ENCODE measurements at places on chromosomes 4 and X.

DNA sequence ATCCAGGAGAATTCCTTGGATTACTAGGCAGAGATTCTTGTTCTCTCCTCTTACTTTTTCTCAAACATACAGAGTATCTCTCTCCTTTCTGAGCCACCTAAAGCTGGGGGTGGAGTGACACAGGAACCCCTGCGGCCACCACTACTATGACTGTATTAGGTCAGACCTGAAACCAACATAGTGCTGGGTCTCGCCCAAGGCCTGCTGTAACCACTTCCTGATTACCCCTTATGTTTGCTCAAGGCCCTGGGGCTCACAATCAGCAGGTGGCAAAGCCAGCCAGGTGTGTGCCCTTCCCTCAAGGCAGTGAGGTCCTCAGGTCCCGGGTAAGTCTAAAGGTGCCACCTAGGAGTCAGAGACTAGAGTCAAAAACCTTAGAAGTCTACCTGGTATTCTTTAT, 166.4 kb downstream of the PARM1 start:
- DNase-seq: no peak

- DNase-seq: no peak
Observed at GRCh38 chrX:435536-436122, 48.9 kb upstream of the PPP2R3B start.

DNA sequence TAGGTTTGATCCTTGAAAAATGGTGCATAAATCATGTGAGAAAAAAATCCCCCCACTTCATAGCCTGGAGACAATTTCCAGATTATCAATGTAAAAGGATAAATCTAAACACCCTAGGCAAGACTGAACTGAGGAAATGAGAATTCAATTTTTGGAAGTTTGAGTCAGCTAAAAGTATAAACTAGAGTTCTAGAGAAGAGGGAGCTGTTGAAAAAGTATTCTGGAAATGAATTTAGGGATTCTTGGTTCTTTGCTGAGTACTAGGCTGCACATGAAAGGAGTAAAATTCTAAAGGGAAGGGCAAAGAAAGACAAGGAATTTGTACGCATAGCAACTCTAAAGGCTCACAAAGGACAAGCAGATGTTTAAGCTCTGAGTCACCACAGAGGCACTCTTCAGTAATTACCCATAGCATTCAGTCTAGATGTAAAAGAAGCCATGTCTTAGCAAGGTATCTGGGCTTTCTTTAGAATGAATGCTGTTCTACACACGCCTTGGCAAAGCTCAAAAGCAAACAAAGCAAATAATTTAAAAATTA, 896.5 kb downstream of the PDHA2 start:
- no peak for DNase-seq

DNA sequence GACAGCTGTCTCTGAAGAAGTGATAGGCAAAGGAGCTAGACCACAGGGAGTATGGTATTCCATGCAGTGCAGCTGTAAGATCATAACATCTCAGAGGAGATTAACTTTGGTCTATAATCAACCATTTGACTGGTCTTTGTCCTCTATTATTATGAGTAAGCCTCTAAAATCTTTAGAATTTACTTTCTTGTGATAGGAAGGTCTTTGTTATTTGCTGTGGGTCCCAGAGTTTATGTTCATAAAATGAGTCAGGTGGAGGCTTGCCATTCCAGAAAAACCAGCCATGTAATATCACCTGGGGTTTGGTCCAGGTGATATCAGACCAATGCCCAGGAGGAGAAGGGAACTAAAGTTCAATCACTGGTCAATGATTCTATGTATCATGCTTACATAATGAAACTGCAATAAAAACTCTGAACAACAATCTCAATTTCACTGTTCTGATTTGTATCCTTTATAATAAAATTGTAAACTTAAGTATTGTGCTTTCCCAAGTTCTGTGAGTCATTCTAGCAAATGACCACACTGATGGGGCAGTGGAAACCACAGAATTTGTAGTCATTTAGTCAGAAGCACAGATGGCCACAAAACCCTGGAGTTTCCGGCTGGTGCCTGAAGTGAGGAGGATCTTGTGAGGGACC, 239.6 kb upstream of the TRAM1L1 start:
- no peak for DNase-seq
